ENCODE measurements at places on chromosomes 5 and 9.

GRCh38 chr9:38010918-38011704 is 57.9 kb downstream of the SHB start:
- DNase-seq = no peak

DNA sequence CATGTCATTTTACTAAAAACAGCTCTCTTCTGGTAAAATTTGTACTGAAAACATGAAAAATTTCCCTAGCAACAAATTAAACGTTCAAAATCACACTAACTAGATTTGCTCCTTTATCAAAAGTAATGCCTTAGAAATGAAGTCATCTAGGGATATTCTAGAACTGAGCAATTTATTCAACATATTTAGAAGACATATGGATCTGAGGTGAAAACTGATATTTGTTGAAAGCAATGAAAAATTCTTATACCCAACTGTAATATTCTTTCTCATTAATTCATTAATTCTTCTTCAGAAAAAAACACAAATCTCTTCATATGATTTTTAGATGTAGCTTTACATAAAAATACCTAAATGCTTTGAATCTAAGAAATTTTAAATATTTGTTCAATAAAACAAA is 604.9 kb downstream of the NR2F1-AS1 start:
- DNase-seq = no peak

DNA sequence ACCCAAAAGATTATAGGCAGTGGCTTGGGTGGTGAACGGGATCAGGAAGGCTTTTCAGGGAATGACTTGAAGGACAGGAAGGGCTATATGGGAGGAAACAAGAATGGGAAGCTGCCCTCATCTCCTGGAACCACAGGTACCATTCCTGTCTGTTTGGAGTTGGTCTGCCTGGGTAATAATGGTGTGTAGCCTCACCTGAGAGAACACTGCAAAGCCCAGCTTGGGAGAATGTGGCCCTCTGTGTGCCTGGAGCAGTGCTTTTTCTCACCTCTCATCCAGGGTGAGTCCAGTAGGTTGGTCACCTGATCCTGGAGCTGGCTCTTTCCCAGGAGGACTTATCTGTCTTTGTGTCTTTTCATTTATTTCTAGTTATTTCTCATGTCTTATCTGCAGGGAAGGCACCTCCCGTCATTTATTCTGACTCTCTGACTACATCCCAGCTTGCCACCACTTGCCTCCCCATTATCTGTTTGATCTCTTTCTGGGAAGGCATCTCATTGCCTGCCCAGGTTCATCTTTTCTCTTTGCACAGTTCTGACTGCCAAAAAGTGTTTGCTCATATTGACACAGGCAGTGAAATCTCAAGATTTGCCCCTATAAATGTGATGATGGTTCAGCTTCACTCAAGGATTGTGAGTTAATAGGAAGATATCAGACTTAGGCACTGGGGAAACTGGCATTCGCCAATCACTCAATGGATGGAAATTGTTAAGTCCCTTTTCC is 22.5 kb upstream of the OR2S2 start:
- no peak for DNase-seq

GRCh38 chr9:135772056-135772646 is 70.2 kb downstream of the KCNT1 start:
- no peak for DNase-seq
